ENCODE measurements at places on chromosomes 3 and 15.

GRCh38 chr3:160226026-160226907, 1.0 kb downstream of the C3orf80 start:
- DNase-seq, result peak; percentile 74

DNA sequence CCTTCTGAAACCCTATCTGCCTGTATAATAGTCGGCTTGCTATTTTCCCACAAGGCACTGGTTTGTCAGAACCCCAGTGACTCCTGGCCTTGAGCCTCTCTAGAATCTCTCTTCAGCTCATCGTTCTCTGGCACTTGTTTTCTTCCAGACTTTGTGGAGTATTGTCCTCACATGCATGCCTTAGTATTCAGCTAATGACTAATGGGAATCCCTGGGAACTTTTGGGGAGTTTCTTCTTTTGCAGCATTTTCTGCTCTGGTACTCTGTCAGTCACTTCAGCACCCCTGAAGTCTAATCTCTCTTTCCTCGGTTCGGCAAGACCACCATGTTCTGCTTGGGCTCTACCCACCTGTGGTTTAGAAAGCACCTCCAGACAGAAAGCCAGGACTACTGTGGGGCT, 35.8 kb upstream of the THRB start:
- no peak for DNase-seq

DNA sequence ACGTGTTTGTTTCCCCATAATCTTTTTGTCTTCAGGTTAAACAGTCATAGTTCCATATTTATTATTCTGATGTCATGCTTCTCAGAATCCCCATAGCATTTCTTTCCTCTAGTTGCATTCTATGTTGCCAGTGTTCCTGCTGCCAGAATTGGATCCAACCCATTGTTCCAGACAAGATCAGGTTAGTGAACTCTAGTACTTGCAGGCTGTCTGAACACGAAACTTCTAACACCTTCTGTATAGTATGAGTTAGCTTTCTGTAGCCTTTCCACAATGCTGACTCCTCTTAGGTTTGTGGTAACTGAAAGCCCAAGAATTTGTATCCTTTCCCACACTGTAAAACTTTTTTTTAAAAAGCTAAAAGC, 88.0 kb upstream of the ROPN1 start:
- DNase-seq, result no peak

DNA sequence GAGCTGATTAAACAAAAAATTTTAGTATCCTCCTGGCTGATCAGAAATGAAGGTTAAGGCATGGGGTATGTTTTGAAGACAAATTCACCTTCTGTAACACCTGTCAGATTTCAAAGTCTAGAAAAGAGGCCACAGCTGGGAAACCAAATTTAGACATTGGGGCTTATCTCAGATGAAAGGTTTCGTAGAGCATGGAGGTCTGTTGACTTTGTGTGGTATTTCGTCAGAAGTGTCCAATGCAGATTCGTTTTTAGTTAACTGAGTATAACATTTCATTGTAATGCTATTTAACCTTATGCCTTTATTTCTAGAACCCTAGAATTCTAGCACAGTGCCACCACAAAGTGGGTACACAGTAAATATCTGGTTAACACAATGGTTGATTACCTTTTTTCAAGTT, 61.7 kb downstream of the FNDC3B start:
- DNase-seq, result no peak

DNA sequence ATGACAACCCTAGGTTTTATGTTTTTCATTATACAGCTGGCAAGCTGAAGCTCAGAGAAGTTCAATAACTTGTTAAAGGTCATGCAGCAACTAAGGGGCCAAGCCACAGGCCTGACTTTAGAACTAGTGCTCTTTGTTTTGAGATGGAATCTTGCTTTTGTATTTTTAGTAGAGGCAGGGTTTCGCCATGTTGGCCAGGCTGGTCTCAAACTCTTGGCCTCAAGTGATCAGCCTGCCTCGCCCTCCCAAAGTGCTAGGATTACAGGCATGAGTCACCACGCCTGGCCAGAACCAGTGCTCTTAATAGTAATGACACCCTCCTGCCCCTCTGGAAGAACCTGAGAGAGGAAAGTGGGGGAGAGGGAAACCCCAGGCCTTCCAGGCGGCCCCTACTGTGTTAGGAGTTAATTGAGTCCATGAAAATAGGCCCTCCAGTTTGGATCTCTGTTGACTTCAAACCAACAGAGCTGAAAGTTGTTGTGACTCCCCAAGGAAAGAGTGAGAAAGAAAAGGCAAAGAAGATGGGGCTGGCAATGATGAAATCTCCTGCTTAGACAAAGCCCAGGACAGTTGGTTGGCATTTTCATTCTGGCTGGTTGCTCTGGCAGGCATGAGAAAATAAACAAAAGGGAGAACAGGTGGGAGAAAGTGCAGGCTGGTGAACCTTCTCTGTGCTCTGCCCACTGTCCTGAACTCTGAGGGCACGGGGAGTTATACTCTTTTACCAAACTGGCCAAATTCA, 3.6 kb upstream of the PRRT3 start:
- DNase-seq, result no peak
